ENCODE measurements at places on chromosomes 16 and 17.

- no peak for DNase-seq
Measured at GRCh38 chr17:36545077-36545464, 352 bp downstream of the GGNBP2 start.

- no peak for DNase-seq
Measured at GRCh38 chr16:3590736-3591435, 13.7 kb upstream of the NLRC3 start.

DNA sequence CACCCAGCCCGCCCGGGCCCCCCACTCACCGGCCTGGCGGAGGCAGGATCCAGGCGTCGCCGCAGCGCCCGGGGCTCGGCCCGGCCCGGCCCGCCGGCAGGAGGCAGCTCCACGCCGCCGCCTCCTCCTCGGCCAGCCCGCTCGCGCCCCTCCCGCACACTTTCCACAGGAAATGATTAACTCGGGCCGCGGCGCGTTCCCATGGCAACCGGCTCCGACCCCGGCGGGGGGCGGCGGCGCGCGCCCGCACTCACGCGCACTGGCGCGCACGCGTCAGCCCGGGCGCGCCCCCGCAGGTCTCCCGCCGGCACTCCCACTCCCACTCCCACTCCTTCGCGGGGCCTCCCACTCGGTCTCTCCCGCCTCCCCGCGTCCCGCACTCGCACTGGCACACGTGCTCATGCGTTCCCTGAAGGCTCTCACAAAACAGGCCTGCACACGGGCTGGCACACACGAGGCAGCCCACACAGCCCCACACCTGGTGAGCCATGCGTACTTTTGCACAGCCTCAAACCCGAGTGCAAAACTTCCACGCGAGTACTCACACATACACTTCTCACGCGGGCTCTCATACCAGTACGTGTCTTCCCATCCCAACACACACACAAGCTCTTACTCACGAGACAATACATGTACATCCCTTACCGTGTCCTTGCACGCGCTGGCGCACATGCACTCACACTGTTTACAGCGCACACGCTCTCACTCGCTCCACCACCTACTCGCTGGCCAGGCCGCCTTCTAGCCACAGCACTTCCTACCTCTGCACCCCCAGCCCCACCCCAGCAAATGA is at the start of gene KIFC3:
TSS of gene KIFC3 (minus strand) at position 151 of the 793 bp plus-strand sequence. CDS start 4,248 bp downstream, outside the sequence.
- peak; percentile 45 for DNase-seq

- no peak for DNase-seq
Measured at GRCh38 chr17:42692489-42692888, 10.2 kb downstream of the CNTNAP1 start.

- no peak for DNase-seq
Measured at GRCh38 chr17:6812295-6812694, 19.2 kb downstream of the TEKT1 start.

DNA sequence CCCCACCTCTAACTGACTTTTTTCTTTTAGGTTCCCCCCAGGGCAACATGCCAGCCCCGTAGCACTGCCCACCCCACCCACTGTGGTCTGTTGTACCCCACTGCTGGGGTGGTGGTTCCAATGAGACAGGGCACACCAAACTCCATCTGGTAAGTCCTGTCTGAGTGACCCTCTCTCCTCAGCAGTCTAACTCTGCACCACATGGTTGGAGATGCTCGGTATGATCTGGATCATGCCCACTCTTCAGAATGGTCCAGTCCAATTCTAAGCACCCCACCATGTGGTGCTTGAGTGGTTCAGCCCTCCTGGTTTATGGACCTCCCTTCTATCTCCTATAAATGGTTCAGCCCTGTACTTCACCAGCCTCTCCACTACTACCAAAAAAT is 5.9 kb downstream of the KDM6B start:
- no peak for DNase-seq

GRCh38 chr16:19011169-19011731 is 27.5 kb downstream of the TMC7 start:
- no peak for DNase-seq

All from effector memory CD4-positive, alpha-beta T cell (primary cell).